ENCODE measurements at places on chromosomes 3 and 15.

DNA sequence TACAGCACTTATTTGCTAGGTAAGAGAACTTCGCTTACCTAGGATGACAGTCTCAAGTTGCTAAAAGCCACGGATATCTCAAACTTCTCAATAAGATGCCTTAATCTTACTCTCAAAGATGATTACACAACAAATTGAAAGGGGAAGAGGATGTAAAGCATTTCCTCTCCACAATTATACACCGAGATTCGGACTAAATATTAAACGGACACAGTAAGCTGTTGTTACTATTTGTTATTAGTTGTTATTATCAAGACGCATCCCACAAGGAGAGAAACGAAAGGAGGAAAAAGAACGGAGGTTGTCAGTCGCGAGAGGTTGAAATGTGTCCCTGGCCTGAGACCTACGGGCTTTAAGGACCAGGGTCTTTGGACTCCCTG, 660 bp downstream of the ZNF106 start:
- DNase-seq: no peak

- no peak for DNase-seq
These were observed 639.4 kb upstream of the TBL1XR1 start for GRCh38 chr3:177836671-177837070.

DNA sequence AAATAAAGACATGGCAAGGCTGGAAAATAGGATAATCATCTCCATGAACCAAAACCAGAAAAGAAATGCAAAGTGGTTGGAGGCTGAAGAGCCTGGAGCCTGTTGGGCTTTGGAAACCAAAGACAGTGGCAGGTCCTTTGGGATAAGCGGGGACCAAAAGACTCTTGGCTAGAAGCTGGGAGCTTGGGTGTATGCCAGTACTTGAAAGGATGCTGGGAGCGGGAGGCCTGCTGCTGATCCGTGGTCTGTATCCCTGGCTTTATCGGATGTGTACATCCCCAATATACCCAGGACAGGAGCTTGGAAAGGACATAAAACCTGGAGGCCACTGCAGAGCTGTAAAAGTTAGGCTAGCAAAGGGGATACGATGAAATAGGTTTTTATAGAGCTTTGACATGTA, 1.3 kb upstream of the CHRNB4 start:
- no peak for DNase-seq

DNA sequence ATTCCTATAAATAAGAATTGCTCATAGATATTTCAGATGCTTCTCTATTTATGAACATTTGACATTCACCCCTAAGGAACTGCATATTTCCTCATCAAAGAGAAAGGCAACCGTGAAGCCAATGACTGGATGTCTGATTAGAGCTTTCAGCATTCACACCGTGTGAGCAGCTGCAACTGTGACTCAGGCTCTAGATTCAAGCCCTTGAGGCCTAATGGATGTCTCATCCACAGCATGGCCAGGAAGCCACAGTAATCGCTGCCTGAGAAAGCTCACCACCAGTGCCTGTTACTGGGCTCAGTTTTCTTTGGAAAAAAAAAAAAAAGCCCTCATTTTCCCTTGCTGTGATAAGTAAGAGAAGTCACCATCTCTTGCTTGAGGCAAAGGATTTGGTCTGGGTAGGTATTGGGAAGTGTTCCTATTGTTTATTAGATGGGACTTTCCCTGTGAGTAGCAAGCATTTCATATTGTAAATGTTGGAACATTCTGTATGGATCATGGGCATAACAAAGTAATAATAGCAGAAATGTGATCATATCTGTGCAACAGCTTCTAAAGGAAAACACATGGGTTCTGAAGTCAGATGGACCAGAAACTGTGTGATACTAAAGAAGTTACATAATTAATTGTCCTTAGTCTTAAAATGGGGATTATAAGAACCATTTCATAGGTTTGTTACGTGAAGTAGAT, 783.7 kb downstream of the AGBL1 start:
- no peak for DNase-seq

GRCh38 chr3:187066228-187066995, 72.9 kb downstream of the RPL39L start:
- no peak for DNase-seq

DNA sequence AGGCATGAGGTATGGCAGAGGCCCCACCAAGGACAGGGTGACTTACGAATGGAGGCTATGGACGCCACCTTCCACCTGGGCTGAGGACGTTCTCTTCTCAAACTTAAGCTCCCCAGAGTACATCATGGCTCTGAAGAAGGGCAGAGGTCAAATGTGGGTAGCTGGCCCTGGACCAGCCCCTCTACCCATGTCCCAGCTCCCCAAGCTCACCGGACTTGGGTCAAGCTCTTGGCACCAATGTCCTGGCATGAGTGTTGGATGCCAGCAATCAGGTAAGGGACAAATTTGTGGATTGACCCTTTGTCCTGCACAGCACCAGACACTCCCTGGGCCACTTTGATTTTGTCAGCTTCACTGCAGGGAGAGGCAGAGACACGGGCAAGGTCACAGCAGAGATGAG, 2.5 kb downstream of the NDUFAF3 start:
- no peak for DNase-seq
